ENCODE measurements at places on chromosomes 4 and X.
A peak's percentile ranks its signal among the peaks of the same experiment; 100 is the strongest.

DNA sequence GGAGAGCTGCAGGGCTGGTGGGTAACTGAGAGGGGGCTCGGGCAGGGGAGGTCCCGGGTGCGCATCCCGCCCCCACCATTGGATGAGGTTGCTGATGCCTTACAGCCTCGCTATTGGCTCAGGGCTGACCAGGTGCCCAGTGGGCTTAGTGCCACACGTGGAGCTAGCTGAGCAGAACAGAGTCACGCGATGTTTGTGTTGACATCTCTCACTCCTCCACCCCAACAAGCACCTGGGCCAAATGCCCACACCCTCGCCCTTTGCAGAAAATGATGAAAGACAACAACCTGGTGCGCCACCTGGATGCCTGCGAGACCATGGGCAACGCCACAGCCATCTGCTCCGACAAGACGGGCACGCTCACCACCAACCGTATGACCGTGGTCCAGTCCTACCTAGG, 31.8 kb downstream of the ATP2B3 start:
- DNase-seq = no peak

GRCh38 chr4:20478412-20478811, 221.8 kb upstream of the PACRGL start:
- no peak for DNase-seq

DNA sequence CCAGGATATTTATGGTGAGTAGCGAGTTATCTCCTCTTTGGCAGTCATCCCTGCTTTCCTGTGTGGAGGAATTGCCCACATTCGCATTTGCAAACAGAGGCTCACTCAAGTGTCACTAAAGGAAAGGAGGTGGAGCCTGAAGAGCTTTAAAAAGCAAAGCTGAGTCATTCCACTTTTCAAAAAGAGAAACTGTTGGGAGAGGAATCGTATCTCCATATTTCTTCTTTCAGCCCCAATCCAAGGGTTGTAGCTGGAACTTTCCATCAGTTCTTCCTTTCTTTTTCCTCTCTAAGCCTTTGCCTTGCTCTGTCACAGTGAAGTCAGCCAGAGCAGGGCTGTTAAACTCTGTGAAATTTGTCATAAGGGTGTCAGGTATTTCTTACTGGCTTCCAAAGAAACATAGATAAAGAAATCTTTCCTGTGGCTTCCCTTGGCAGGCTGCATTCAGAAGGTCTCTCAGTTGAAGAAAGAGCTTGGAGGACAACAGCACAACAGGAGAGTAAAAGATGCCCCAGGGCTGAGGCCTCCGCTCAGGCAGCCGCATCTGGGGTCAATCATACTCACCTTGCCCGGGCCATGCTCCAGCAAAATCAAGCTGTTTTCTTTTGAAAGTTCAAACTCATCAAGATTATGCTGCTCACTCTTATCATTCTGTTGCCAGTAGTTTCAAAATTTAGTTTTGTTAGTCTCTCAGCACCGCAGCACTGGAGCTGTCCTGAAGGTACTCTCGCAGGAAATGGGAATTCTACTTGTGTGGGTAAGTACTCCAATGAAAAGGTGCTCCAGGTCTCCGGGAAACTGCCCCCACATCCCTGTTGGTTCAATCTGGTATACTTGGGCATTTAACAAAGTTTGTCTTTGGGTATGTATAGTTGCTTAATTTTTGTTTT, at the start of gene EGF:
Gene EGF, plus strand, starts transcription at position 178 of the 890 bp plus-strand sequence. Its CDS starts 453 bp downstream, at position 631.
- DNase-seq = peak; percentile 35

DNA sequence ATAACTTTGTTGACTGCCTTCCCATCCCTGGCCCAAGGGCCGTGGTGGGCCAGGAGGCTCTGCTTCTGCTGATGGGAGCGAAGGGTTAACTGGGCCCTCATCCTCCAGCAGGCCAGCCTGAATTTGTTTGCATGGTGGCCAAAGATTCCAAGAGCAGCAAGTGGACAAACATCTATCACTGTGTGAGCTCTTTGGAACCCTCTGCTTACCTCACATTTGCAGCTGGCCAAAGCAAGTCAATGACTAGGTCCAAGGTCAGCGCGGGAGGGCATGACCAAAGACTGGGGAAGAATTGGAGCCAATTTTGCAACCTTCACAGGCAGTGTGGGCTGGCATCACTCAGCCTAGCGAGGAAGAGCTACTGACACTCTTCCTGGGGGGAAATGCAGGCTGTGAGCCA, 67.8 kb upstream of the ATP6AP2 start:
- DNase-seq = no peak

GRCh38 chrX:70022616-70023015, 27.1 kb downstream of the AWAT2 start:
- DNase-seq = no peak

DNA sequence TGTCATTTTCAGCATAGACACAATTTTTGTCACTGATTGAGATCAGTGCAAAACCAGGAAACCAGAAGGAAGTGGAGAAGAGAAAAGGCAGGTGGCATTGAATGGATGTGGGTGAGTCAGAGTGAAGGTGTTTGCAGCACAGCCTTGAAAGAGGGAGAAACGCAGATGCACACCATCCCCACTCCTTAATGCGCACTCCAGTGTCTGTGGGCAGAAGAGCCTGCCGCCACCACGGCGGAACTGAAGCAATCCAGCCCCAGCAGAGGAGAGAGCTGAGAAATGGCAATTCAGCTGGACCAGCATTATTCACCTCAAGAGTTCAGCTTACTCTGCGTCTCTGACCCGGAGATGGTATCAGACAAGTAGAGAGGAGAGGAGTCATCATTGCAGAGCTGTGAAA, 393.1 kb upstream of the FRG1 start:
- no peak for DNase-seq

GRCh38 chr4:66357316-66357715, 687.0 kb upstream of the EPHA5 start:
- no peak for DNase-seq

DNA sequence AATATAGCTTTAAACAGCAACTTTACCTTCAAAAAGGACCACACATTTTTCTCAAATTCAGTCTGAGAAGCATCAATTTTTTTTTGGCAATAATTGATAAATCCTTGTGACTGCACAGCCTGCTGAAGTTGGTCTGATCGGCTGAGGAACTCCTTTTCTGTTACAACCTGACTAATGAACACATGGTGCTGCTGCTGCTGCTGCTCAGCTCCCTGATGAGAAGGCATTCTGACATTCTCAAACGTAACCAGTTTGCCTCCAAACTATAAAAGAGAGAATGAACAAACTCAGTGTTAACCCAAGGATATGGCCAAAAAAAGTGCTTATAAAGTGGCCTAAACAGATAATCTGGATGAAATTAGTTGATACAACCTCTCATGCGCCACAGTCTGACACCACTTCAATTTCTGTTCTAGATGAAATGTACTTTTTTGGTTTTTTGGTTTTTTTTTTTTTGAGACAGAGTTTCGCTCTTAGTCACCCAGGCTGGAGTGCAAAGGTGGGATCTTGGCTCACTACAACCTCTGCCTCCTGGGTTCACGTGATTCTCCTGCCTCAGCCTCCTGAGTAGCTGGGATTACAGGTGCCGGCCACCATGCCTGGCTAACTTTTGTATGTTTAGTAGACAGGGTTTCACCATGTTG, 26.5 kb downstream of the SEC31A start:
- DNase-seq = no peak

GRCh38 chr4:104502471-104502870, 7.8 kb upstream of the CXXC4 start:
- no peak for DNase-seq

DNA sequence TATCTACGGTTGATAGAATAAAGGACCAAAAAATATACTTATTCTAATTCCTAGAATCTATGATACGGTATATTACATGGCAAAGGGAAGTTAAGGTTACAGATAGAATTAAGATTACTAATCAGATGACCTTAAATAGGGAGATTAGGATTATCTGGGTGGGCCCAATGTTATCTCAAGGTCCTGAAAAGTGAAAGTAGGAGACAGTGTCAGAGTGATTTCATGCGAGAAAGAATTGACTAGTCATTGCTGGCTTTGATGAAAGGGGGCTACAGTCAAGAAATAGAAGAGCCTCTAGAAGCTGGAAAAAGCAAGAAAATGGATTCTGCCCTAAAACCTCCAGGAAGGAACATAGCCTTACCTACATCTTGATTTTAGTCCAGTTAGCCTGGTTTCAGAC, 176.9 kb upstream of the PPP1R2C start:
- no peak for DNase-seq

DNA sequence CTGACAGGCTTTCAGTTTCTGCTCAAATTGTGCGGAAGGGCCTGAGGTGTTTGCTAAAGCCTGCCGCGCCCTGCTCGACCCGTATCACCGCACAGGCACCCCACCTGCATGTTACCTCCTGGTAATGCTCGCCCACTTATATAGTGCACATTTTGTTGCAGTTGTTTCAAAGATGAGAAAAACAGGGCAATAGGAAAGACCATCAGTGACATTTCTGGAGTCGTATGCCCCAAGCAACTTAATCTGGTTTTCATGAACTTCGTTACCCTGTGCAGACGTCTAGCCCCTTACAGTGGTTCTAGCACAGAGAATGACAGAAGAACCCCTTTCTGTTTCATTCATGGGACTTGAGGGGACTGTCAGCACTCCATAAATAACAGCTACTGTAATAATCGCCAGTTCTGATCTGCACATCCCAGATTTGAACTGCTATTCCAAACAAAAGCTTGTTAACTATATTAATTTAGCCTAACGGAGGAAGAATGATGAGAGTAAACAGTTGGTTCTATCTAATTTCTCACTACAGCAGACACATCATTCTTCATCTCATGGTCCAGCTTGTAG, 940 bp upstream of the DCTD start:
- no peak for DNase-seq

GRCh38 chr4:109973529-109973905, 60.8 kb downstream of the EGF start:
- no peak for DNase-seq

DNA sequence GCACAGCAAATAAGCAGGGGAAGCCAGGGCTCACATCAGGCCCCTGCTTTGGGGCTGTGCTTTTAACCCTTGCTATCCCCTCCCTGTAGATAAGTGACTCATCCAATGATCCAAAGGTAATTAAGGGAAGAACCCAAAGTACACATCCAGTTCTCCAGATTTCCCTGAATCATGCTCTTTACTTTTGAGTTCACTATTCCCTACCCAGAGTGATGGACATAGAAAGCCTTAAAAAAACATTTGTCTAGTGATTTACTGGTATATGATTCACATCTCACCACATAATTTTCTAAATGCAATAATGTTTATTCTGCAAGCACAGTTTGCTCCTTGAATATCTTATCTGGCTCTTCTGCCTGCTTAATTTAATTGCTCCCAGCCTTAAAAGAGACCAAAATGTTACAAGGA, 136.2 kb downstream of the PPP3CA start:
- no peak for DNase-seq

GRCh38 chr4:162056990-162057389, 106.8 kb downstream of the FSTL5 start:
- peak; percentile 16 for DNase-seq

DNA sequence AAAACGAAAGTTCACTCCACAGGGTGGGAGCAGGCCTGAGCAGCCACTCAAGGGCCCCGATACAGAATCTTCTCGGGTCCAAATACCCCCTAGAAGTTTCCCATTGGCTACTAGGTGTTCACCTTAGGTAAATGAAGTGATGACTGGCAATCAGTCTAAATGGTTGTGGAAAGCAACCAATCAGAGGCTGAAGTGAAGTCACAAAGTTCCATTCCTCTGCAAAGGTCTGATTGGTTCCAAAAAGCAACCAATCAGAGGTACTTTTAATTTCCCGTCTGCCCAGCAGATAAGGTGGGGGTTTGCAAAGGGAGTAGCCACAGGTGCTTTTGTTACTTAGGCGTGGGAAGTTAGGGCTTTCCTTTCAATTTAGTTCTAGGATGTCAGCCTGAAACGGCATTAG, 58.2 kb upstream of the NKAP start:
- DNase-seq = peak; percentile 16

DNA sequence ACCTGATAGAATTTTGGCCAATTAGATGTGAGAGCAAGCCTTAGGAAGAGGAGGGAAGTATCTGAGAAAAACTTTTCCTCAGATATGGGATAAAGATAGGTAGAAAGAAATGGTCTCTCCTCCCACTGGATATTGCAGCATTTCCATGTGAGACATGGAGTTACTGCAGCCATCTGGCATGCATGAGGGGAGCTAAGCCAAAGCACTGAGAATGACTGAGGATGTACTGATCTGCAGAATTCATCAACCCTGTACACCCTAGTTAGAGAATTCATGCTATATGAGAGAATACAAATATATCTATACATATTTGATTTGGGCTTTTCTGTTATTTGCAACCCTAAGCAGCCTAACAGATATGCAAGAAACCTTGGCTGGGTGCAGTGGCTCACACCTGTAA, 52.5 kb upstream of the RPL34 start:
- no peak for DNase-seq

- DNase-seq = no peak
Observed at GRCh38 chrX:22246620-22247019, 26.1 kb upstream of the CBLL2 start.

- DNase-seq = no peak
Observed at GRCh38 chr4:76680952-76681351, 217.0 kb downstream of the SOWAHB start.

DNA sequence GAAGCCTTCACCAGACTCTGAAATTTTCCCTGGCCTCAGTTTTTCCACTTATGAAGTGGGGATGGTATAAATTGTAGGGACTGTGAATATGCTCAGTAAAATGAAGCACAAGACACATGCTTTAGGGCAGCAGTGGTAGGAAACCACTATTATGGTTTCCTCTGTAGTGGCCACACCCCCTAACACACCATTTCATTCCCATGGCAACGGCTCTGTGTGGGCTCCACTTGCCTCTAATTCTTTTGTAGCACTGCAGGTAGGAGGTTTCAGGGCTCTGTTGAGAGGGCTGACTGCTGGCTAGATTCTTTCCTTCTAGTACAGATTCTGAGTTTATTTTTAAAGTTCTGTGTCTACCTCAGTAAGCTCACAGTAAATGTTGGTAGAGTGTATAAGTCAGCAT, 3.5 kb upstream of the VMA21 start:
- peak; percentile 22 for DNase-seq

- no peak for DNase-seq
Observed at GRCh38 chrX:156001001-156001666, 3.6 kb downstream of the IL9R start.

- peak; percentile 55 for DNase-seq
Observed at GRCh38 chr4:164716901-164717300, 37.0 kb upstream of the SMIM31 start.

DNA sequence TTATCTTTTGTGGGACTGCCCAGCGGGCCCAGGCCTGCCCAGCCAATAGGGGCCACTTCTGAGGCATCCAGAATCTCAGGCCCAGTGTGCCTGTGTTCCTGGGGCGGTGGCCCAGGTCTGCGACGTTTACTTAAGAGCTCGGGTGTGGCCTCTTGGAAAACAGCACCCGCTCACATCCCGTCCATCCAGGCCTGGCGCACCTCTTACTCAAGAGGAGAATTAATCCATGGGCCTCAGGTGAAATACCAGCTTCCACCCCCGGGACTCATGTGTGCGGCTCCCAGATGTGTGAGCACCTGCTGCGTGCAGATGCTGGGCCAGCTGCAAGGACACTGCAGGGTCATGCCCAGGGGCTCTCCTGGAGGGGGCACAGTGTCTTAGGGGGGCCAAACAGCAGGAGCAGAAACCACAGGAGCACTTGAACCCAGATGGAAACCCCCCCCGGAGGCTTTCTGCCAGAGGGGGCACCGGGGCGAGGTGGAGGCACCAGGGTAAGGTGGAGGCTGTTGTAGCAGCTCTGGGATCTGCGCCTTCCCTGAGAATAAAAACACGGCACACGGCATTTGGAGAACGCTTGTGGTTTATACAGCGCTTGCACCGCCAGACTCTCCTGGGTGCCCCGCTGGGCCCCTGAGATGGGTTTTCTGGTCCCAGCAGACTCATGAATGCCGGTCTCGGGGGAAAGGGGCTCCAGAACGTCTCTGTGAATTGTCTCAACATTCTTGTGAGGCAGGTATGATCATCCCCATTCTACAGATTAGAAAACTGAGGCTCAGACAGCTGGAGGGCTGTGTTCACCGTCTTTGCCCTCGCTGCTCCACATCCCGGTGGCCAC, 2.8 kb downstream of the PSAPL1 start:
- no peak for DNase-seq
